ENCODE measurements at places on chromosomes 11 and 22.

- DNase-seq, result no peak
These were observed 78.6 kb upstream of the SHANK2 start for GRCh38 chr11:71330996-71331395.

- no peak for DNase-seq
These were observed 9.4 kb upstream of the EI24 start for GRCh38 chr11:125559888-125560287.

DNA sequence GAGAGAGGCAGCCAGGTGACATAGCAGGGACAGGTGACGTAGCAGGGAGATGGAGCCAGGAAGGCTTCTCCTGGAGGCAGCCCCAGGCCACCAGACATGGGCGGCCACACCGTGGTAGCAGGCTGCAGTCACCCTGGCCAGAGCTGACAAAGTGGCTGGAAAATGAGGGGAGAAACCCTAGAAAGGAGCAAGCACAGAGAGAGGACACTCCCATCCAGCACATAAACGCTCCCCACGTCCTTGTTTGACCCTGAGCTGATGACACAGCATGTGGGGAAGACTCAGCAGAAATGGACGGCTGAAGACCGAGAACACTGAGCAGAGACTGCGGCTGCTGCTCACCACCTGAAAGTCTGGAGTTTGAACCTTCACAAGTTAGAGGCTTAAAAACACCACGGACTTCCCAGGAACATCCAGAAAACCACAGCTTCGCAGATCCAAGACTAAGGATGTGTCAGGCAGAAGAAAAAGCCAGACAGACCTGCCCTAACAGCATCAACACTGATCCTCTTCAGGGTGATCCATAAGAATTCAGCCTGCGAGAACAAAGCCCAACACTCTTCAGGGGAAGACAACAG lies 28.7 kb downstream of the DRD4 start:
- no peak for DNase-seq

DNA sequence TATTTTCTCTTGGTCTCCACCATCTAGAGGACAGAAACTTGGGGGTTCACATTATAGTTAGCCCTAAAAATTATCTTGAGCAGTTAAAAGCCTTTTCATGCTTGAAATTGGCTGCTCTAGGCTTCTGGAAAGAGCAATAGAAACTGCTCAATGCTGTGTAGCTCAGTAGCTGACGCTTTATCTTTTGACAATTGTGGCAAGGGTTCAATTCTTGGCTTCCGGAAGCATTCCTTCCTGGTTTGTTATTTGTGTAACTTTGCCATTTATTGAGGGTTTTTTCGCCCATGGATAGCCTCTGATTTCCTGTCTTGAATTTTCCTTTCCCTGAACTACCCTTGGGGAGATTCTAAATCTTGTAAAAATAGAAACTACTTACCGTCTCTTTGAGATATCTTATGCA lies 10.3 kb upstream of the OR56A1 start:
- DNase-seq, result no peak

GRCh38 chr11:125431009-125431408 lies 65.1 kb downstream of the FEZ1 start:
- DNase-seq, result no peak

GRCh38 chr11:76615950-76616349 lies 54.6 kb downstream of the LRRC32 start:
- no peak for DNase-seq

DNA sequence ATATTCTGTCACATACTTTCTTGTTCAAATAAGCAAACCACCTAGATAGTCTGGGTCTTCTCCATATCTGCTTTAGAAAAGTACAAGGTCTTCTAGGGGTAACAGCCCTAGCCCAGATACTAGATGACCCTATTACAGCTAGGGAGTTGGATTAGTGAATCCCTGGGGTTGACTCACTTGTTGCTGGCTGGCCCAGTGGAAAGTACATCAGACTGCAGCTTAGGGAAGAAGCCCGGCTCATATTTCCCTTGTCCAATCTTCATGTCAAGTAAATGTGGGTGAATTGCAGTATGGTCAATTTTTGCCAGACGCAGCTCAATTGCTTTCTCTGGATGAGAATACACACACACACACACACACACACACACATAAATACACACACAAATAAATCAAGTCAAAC lies 79.1 kb upstream of the SCUBE2 start:
- DNase-seq, result no peak

GRCh38 chr11:35192347-35192746 lies 53.4 kb downstream of the CD44 start:
- no peak for DNase-seq

DNA sequence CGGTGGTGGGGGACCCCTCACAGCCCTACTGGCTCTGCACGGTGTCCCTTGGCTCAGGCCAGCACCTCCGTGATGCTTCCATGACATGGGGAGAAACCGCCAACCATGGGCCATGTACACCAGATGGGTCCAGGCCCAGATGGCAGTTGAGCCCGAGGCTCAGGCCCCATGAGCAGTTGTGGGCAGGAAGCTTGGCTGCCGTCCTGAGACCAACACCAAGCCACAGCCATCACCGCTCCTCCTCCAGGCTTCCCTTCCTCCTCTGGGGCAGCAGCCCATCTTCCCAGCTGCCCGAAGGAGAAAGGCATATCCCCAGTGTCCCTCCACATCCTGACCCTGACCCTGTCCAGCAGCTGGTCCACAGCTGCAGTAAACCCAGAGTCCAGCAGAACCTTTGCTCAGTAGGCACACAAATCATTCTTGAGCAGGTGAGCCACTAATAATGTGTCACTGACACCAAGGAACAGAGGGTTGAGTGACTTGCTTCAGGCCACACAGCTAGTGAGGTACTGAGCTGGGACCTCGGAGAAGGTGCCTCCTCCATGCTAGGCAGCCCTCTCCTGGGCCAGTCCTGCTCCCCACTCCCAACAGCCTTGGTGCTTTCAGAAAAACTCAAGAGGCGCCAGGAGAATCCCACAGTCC lies 204.9 kb downstream of the CTTN start:
- DNase-seq, result no peak

DNA sequence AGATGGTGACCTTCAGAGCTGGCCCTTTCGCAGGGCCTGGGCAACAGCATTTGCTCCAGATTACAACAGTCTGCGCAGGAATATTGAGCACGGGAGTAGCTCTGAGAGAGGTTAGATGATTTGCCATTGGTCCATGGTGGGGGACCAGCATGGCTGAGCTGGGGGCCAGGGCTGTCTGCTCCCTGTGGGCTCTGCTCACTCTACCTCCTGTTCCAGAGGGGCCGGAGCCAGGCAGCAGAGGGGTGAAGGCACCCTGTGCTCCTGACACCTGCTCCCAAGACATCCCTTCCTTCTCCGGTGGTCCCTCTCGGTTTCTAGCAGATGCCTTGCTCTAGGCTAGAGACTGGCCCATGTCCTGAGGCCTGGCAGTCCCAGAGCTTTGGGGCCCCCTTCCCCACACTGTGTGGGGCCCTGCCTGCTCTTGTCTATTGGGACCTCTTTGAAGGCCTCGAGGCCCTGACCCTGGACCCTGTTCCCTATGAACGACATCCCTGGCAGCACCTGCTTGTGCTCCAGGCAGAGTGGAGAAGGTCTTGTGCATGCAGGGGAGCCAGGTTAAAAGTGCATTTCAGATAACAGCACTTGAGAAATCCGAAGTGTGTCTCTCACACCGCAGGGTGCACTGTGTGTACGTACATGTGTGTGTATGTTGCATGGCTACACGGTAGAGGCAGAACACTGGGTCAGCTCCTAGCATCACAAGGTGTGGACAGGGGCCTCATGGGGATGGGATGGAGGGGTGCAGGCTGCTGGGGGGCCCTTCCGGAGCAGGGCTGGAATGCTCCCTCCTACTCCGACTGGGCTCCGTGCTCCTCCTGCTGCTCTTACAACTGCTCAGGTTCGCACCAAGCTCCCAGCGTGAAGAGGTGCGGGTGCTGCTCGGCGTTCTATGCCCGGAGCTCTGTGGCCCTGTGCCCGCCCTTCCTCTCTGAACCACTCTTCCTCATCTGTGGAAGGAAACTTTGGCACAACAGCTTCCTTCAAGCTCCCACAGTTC lies 123.3 kb upstream of the B3GAT1 start:
- DNase-seq, result peak; percentile 25

DNA sequence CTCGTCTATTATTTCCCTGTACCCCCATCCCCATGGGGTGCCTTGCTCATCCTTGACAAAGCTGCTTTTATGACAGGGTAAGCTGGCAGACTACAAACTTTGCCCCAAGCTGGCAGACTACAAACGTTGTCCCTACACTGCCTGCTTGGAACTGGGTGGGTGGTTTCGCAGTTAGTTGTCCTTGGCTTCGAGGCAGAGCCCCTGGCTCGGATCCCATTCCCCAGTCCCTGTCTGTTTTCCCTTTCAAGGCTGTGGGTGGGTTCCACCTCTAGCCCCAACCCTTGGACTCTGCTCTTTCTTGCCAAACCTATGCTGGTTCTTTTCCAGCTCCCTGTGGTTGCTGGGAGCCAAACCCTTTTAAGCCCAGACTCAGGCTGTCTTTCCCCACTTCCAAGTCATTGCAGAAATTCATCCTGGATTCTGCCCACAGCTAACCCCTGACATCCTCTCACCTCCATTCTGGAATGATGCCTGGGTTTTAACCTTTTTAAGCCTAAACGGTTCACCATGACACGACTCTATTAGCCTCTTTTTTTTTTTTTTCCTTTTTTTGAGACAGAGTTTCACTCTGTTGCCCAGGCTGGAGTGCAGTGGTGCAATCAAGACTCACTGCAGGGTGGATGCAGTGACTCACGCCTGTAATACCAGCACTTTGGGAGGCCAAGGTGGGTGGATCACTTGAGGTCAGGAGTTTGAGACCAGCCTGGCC lies 9.2 kb upstream of the RBM14 start:
- no peak for DNase-seq

DNA sequence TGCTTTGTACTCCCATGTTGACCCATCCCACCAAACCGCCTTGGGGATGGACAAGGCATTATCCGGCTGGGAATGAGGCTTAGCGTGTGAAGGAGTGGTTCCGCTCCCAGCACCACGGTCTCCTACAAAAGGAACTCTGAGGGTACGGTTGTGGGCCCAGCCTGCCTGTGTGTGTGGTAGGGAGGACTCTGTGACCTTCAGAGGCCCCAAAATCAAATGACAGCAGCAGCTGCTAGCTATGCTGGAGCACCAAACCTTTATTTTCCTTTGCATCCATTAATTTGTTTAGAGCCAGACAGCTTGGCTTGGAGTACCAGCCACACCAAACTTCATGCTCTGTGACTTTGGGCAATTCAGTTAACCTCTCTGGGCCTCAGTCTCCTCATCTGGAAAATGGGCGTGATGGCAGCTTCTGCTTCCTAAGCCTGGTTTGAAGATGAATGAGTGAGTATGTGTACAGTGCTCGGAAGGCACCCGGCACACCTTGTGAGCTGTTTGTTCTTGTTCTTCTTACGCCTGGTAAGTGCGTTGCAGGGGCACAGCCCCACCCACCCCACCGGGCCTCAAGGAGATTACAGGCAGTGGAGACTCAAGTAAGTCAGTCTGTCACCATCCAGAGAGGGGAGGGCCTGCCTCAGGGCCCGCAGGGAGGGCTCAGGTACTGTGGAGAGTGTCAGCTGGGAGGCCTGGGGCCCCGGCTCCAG lies 25.3 kb downstream of the MB start:
- DNase-seq, result no peak

DNA sequence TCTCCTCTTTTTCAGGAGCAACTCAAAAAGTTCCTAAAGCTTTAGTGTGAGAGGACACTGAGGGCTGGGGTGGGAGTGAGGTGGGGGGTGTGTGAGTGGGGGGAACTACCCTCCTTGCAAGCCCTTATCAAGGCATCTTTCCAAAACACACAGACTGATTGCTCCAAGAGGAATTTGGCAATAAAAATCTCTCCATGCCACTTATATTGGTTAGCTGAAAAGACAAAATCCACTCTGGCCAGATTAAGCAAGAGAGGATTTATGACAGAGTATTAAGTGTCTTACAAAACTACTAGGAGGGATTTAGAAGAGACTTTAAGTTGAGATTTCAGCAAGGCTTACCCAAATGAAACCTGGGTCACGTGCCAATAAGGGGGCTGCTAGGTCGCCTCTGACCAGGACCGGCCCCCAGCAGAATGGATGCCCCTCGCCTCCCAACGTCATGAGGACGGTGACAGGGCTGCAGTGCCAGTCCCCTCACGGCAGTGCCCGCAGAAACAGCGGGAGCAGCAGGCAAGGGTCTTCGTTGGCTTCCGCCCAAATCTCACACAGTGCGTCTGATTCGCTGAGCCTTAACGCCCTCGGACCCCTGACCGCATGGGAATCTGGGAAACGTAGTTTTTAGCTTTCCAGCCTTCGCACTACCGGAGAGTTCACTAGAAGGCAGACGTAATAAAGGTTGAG lies 22.1 kb upstream of the CTR9 start:
- no peak for DNase-seq

- no peak for DNase-seq
These were observed 1341.4 kb downstream of the LRRC4C start for GRCh38 chr11:40118026-40118425.

- peak; percentile 44 for DNase-seq
These were observed 45.3 kb upstream of the NECTIN1 start for GRCh38 chr11:119774172-119774763.

- DNase-seq, result no peak
These were observed 32.7 kb upstream of the MICAL2 start for GRCh38 chr11:12077535-12078280.

Measured in activated CD8-positive, alpha-beta memory T cell treated with anti-CD3 and anti-CD28 coated beads, Interleukin-2, amount 10 ng/mL, durations not matched to agents 7 days and 5 days (primary cell).